Anterior cingulate cortex (tissue), 58 donors: ENCODE measurements at places on chromosomes 7 and 10.

DNA sequence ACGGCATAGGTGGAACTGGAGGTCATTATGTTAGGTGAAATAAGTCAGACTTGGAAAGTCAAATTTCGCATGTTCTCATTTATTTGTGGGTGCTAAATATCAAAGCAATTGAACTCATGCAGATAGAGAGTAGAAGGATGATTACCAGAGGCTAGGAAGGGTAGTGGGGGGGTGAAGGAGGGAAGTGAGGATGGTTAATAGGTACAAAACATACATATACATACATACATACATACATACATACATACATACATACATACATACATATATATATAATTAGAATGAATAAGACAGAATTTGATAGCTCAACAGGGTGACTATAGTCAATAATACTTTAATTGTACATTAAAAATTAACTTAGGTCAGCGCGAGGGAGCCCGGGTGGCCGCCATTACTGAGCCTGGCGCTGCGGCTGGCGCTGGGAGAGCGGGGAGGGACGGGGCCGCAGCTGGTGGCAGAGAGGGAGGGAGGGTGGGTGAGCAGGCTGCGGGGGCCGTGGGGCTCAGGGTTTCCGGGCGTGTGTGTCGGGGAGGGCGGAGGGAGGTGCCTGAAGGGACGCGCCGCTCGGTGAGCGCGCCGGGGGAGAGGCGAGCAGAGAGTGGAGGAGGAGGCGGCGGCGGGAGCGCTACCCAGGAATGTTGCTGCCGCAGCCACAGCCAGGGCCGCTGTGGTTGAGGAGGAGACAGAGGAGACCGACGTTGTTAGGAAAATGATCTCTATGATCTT is 85.8 kb upstream of the EGFR start:
- peak; percentile 79 for DNase-seq

DNA sequence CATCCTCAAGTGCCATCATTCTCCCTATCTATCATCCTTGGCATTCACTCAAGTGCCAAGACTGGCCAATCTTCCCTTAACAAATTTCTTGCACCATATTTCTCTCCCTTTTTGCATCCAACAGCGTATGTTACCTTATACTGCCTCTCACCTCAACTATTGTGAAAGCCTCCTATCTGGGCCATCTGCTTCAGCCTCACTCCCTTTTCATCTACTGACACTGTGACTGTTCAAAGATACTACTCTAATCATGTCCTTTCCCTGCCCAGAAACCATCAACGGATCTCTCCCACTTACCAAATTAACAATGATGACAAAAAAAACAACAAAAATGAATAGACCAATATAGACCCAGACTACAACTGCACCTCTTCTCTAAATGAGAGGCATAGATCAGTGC is 90.6 kb upstream of the NMT2 start:
- DNase-seq: no peak

DNA sequence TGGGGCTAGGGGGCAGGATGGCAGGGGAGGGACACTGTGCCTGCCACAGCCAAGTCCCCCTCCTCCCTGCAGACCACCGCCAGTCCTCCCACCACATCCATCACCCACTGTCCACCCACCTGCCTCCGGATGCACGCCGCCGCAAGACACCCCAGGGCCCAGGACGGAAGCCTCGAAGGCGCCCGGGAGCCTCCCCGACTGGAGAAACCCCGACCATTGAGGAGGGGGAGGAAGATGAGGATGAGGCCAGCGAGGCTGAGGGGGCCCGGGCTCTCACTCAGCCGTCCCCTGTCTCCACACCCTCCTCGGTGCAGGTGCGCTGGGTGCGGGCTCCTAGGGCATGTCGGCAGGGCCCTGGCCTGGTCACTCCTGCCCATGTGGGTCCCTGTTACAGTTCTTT is 5.1 kb downstream of the SLC4A2 start:
- DNase-seq: no peak

DNA sequence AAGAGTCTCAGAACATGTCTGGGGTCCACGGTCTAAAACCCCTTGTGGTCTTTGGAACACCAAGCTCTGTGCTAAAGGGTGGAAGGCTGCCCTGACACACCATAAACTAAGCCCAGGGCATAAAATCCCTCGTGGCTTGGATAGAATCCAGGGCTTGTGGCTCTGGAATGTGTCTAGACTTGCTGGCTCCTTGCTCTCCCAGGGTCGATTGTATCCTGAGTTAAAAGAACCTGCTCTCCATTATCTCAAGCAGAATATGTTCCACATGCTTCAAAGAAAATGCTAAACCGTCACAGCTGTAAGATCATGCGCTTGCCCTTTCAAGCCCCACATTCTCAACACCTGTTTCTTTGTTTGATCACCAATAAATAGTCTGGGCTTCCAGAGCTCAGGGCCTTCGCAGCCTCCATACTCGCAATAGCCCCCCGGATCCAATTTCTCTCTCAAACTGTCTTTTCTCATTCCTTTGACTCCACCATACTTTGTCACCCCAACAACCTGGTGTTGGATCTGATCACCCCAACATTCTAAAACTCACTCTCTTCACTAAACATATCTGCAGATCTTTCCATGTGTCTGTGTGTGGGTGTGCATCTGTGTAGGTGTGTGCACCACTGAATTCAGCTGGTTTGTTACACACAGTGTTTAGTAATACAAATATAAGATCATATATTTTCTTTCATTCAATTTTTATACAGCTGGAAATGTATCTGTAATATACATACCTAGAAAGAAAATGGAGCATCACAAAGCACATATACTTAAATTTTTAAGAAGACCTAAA is 238.5 kb downstream of the ZMYND11 start:
- no peak for DNase-seq

GRCh38 chr7:128860158-128861073 is 2.2 kb upstream of the ATP6V1F start:
- DNase-seq: no peak

DNA sequence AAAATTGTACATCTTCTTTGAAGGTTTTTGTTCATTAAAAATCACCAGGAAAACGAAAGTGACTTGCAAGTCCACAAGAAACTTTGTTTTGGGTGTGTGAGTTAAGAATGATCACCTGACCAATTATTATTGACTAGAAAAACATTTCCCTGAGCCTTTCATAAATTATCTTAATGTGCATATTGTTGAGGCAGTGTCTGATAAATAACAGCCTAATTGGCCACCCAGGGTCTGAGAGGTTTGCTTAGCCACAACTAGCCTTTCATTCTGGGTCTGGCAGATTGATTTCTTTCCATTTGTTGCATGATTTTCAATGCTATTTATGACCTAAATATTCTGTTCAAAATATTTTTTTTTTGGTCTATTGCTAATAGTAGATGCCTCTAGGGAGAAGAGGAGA is 152.8 kb downstream of the AUTS2 start:
- DNase-seq: no peak

DNA sequence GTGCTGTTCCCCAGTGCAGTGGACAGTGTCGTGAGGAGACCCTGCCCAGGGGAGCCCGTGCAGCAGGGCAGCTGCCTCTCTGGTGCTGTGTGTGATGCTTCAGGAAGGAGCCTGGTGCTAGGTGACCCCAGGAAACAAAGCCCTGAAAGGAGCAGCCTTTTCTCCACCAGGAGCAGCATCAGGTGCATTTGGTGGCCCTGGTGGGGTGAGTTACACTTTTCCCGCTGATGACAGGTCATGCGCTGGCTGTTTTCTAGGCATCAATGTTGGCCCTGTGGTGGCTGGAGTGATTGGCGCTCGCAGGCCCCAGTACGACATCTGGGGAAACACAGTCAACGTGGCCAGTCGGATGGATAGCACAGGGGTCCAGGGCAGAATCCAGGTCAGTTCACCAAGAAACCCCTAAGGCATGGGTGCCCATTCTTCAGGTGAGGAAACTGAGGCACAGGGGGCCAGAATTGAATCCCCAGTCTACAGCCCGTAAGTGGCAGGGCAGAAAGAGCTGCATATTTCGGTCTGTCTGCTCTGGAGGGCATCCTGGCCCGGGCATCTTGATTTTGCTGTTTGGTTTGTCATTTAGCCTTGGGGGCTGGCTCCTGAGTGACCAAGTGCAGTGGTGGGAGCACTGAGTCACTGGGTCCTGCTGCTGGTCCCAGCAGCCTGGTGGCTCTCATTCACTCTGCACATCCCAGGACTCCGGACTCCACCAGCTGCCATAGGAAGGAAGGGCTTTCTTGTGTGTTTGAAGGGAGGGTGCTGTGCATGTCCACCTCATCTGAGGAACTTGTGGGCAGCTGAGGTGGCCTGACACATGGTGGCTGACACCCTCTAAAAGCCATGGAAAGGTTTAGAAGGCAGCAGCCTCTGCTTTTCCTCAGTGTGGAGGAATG is 136.3 kb downstream of the ADCY1 start:
- no peak for DNase-seq
